ENCODE measurements at places on chromosomes 2 and 18.

DNA sequence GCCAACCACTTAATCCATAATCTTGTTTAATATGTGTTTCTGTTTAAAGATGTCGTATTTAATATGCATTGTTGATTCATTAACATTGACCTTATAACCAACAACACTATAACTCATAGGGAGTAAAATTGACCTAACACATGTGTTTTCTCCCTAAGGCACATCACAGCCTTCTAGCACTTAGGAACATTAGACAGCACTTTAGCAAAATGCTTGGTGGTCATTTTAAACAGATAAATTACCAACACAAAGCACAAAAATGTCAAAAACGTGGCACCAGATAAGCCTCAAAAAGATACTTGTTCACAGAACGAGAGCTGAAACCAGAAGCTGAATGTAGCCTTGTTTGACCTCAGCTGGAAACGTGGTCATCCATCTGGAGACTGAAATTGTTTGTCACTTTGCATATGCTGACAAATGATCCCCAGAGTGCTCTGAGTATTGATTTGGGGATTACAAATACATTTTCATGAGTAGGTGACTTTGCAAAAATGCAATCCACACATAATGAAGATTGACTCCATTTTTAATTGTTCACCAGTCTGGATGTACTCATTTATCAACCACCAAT is 139.2 kb downstream of the CCDC102B start:
- DNase-seq, result no peak

DNA sequence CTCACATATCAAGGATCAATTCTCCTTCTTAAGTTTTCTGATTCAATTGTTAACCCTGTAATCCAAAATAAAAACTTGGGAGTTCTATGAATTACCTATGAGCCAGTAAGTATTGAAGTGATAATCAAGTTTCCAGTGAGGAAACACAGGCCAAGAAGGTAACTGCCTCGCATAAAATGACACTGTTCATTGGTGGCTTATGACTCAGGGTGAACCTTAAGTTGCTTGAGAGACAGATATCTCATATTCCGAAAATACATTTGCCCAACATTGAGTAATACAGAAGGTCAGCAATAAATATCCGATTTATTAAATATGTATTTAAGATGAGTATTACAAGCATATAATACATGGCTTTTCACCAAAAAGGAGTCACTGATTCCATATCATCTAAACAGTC is 31.9 kb downstream of the PSME4 start:
- DNase-seq, result no peak

GRCh38 chr2:223043164-223043941 is 8.6 kb upstream of the KCNE4 start:
- DNase-seq, result no peak

GRCh38 chr18:75638223-75638775 is 210.8 kb upstream of the SMIM21 start:
- peak; percentile 77 for DNase-seq

- no peak for DNase-seq
Measured at GRCh38 chr18:55988537-55988936, 400.5 kb upstream of the TCF4 start.

DNA sequence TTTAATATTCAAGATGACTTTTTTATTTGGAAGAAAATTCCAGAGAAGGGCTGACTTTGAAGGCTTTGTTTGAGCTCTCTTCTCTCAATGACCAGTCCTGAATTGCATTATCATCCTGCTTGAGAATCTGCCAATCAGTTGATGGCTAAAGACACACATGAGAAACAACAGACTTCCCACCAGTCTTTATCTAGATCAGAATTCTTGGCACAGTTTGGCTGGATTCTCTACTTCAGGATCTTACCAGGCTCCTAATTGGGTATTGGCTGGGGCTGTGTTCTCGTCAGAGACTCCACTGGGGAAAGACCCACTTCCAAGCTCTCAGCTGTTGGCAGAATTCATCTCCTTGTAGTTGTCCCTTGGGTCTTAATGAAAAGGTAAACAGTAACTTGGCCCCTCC is 86.0 kb downstream of the WDSUB1 start:
- peak; percentile 64 for DNase-seq

- DNase-seq, result no peak
Measured at GRCh38 chr2:222136106-222136630, 162.6 kb downstream of the PAX3 start.

DNA sequence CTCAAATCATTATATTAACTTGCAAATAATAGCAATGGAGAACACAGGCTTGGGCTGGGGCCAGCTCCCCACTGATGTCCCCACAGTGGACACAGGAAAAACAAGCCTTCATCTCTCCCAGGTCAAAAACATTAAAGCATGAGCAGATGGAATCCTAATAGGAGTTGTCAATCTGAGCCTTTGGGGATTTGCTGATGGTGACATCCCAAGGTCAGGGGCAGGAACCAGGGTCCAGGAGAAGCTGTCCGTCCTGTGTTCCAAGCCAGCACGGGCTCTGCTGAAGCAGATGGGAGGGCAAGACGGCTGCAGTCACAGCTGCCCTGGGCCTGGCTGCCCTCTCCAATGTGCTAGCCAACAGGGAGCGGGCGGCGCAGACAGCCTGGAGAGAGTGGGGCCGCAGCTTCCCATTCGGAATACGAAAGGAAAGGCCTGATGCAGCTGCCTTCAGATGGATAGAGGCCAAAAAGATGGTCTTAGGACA is 135.5 kb downstream of the NDUFA10 start:
- DNase-seq, result no peak

DNA sequence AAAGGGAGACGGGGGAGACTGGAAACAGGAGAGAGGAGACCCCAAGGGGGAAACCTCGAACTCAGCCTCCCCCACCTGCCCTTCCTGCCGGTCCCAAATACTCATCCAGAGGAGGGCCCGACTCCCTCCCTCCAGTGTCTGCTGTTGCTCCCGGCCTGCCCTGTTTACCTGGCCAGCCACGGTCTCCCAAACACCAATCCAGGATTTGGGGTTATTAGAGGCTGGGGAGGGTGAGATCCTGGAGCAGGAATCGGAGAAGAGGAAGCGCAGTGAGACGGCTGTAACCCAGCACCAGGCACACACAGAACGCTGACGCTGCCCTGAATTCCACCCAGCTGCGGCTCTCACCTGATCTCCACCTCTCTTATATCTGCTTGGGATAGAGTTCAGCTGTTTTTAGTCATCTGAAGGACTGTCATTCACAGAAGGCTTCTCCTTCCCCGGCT is 213.0 kb downstream of the TNS1 start:
- no peak for DNase-seq

- no peak for DNase-seq
Measured at GRCh38 chr18:72581976-72582375, 37.8 kb upstream of the CBLN2 start.

DNA sequence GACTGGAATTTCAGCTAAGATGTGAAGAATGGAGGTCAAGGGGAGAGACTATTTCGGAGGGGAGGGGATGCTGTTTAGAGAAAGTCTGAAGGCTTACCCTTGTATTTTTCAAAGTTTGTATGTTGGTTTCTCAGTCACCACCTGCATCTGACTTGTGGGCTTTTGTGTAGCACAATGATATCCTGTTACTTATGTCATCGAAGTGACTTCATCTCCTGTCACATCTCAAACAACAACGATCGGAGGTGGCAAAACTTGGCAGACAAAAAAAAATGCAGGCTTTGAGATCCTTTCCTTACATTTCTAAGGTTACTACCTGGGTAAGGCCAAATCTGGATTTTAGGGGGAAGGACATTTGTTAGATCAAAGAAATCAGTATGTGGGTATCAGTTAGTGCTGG is 11.7 kb upstream of the CXCR4 start:
- DNase-seq, result no peak

DNA sequence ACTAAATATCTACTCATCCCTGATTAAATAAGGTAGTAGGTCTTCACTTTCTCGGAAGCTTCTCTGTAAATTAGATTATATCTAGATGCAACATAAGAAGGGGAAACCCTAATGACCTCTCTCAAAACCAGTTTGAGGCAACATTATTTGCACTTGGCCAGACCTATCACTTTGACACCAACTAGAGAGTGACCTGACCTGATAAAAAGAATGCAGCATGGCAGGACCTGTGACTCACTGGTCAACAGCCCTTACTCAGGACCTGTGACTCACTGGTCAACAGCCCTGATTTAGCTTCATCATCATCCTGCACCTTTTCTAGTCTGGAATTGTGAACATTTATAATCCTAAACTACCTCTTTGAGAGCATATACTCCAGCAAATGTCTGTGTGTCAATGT is 1957.7 kb upstream of the CELF4 start:
- DNase-seq, result peak; percentile 35

GRCh38 chr2:222470802-222471468 is 46.6 kb downstream of the SGPP2 start:
- DNase-seq, result no peak

DNA sequence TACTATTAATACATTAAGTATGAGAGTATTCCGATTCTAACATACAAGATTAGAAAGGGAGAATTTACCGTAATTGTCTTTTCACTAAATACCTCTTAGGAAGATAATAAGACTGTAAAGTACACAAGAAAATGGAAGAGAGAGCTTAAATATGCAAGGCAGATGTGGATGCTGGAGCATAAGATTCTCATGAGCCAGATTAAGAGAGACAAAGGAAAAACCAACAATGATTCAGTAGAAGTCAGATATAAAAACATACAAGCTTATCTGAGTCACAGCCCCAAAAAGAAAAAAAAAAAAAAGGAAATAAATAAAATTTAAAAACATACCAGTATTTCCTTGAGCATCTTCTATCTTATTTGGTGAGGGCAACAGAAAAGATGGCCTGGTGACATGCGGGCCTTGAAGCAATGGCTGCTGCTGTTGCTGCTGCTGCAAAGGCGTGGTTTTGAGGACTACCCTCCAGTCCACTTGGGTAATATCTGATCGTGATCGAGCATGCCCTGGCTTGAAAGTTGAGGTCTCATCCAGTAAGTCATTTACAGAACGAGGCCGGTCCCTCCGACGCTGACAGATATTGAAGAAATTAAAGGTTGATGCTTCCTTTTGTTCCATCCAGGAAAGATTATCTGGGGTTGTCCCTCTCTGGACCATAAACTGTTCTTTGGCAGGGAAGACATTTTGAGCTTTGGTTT is 24.5 kb downstream of the PLEKHM3 start:
- no peak for DNase-seq

- no peak for DNase-seq
Measured at GRCh38 chr18:62586781-62587487, 64.1 kb downstream of the ZCCHC2 start.

GRCh38 chr18:616380-616995 is 19.7 kb downstream of the CLUL1 start:
- DNase-seq, result peak; percentile 61

- DNase-seq, result peak; percentile 51
Measured at GRCh38 chr2:38740851-38741731, 10.1 kb downstream of the SRSF7 start.

DNA sequence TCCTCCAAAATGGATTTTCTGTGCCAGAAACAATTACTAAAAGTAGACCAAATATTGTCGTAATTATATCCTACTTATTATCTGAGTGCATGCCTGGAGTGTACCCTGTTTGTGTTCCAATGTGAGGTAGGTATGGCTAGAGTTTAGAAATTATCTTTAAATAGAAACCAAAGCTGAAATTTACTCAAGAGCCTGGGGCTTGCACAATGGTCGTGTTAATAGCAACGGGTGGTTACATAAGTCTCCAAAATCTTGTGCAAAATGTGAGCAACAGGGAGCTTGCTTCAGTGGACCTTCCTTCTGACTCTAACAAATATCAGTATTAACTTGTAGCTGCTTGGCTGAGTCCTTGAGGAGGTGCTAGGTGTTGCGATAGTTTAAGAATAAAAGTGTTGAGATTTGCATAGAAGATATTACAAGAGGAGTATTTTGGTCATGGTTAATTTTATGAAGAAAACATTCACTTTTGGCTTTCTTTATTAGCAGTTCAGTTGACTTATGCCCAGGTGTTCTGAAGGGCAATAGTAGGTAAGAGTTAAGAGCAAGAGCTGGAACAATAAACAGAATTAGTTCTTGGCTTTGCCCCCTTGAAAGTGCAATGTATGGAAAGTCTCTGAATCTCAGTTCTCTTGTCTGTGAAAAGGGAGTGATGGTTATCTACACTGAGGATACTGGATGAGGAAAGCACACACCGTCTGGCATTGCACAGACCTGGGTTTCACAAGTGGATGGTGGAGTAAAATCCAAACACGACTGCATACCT is 4.6 kb downstream of the CXCR4 start:
- no peak for DNase-seq

- DNase-seq, result peak; percentile 83
Measured at GRCh38 chr18:44458777-44459176, 221.9 kb upstream of the SETBP1 start.

GRCh38 chr2:177038787-177039484 is 173.7 kb upstream of the HNRNPA3 start:
- DNase-seq, result no peak

DNA sequence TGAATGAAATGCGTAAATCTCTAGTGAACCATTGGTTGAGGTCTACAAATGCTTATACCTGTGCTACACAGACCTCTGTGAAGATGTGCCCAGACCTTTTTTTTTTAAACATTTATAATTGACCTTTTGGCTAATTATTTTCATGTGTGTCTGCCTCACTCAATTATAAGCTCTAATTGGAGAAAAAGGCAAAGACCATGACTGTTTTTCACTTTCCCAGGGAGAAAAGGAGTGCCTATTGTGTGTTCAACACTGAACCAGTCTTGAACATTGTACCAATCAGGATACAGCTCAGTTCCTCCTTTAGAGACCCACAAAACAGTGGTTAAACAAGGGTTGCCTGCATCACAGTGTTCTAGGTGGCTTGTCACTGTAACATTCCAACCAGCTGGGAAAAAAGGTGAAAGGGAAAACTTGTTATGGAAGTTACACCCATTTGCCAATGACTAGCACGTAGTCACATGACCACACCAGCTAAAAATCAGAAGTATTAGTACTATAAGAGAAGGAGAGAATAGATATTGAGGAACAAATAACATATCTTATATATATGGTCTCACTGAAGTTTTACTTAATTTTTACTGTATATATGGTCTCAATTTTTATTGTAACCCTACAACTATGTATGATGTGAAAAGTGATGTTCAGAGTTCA is 13.4 kb downstream of the TANK start:
- no peak for DNase-seq

- DNase-seq, result no peak
Measured at GRCh38 chr18:63940008-63940407, 9.1 kb upstream of the HMSD start.

DNA sequence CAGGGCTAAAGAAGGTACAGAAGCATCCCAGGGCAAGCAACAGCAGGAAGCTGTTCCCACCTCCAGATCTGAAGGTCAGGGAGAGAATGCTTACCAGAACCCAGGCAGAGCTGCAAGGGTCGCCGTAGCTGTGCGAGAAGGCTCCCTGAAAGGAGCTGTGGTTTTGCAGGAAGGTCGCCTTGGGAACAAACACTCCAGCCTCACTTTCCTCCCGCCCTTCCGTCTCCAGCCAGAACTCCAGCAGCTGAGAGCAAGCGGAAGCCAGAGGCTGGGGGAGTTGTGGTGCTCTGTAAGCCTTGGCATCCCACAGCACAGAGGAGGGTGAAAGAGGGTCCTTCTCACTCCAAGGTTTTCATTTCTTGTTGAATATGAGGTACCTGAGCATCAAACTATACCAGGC is 18.3 kb upstream of the ICOS start:
- DNase-seq, result no peak

GRCh38 chr2:7449298-7449697 is 532.1 kb downstream of the RNF144A start:
- DNase-seq, result no peak
